Progenitor cell of endocrine pancreas (in vitro differentiated cells): ENCODE measurements at places on chromosomes 6 and 20. TPM values are rescaled to one million over a fixed set of nuclear protein-coding genes. Genes with fewer than 3 reads are reported as not detected.

The C20orf204 gene
- 3.3 and 3.4 TPM in 2 replicates for total RNA-seq

The TFAP2D gene
- not detected in 2 replicates for total RNA-seq

GRCh38 chr20:22818636-22819035 is 216.5 kb upstream of the SSTR4 start:
- H3K27me3 ChIP-seq, result peaks cover 15% of the 10 kb centered on the region
- no peaks in the 10 kb centered on the region for H3K36me3 ChIP-seq
- no peak for DNase-seq
- H3K27ac ChIP-seq, result no peak overlapping the region
- no peak overlapping the region for H3K4me3 ChIP-seq

GRCh38 chr20:24984961-24985640 is 7.5 kb downstream of the APMAP start:
- DNase-seq, result no peak
- peaks cover 22% of the 10 kb centered on the region for H3K36me3 ChIP-seq
- peaks cover 3% of the 10 kb centered on the region for H3K4me1 ChIP-seq
- no peak overlapping the region for H3K27ac ChIP-seq

DNA sequence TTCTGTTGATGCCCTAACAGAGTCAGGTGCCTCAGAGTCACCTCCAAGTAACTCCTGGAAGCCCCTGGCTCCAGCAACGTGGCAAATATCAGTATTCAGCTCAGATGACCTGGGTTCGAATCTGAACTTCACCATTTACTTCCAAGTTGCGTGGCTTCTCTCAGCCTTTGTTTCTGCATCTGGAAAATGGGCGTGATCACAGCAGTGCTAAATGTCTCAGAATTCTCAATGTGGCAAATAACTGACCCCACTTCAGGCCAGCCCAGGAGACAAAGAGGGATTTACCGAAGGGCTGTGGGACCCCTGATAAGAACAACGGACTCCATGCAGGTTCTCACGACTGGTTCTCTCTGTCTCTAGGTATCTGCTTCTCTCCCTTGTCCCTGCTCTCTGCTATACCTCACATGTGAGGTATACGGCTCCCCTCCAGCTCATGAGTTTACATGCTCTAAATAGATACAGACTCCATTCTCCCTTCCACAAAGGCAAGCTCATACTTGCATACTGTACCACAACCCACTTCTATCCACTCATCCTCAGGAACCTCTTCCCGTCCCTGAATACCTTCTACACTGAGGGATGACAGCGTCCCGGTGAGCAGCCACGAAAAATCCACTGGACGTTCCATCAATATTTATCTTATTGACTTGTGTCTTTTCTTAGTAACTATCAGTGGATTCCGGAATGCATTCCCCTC is 84.1 kb downstream of the SNX5 start:
- H3K27me3 ChIP-seq, result peaks cover 17% of the 10 kb centered on the region
- H3K4me3 ChIP-seq, result no peak overlapping the region
- H3K36me3 ChIP-seq, result peaks cover under 1% of the 10 kb centered on the region
- no peak overlapping the region for H3K27ac ChIP-seq
- peaks cover 2% of the 10 kb centered on the region for H3K4me1 ChIP-seq
- DNase-seq, result no peak

The TGM2 gene
- 0.72 and 1.3 TPM in 2 replicates for total RNA-seq

The GRM4 gene
- 0.38 and 0.44 TPM in 2 replicates for total RNA-seq

DNA sequence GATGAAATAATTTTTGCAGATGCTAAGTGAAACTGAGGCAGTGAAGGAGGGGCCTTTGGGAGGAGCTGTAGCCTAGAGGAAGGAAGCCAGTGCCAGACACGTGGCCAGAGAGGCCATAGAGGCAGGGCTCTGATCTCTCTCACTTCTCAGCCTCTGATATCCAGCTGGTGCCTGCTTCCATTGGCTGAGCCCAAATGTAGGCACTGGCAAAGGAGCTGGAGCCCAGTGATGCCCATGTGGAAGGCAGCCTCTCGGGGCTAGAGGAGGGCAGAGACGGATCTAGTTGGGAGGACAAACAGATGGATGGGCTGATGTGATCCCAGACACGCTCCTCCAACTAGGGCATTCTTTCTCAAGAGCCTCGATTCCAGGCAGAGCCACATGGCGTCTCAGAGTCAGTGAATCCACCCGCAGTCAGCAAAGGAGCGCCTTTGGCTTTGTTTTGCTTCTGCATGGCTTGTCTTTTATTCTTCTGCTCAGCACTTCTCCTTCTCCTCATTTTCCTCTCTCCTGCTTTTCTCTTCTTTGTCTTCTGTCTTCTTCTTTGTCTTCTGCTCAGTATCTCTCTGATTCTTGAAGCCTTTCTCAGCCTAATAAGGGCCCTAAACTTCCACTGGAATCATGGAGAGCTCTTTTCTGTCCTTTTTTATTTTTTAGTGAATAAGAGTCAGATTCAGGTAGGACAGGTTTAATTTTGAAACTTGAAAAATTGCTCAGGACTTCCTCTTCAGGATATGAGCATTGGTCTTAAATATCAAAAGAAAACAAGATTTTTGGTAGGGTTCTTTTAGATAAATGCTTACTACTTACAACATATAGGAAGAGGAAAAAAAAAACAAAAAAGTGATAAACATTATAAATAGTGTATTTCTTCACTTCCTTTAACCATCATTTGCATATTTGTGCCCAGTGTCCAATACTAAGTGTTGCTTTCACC is 41.8 kb downstream of the CYP24A1 start:
- no peaks in the 10 kb centered on the region for H3K4me1 ChIP-seq
- no peak overlapping the region for H3K4me3 ChIP-seq
- no peaks in the 10 kb centered on the region for H3K36me3 ChIP-seq
- H3K27me3 ChIP-seq, result no peaks in the 10 kb centered on the region

The FAM209B gene
- total RNA-seq, result not detected in 2 replicates

DNA sequence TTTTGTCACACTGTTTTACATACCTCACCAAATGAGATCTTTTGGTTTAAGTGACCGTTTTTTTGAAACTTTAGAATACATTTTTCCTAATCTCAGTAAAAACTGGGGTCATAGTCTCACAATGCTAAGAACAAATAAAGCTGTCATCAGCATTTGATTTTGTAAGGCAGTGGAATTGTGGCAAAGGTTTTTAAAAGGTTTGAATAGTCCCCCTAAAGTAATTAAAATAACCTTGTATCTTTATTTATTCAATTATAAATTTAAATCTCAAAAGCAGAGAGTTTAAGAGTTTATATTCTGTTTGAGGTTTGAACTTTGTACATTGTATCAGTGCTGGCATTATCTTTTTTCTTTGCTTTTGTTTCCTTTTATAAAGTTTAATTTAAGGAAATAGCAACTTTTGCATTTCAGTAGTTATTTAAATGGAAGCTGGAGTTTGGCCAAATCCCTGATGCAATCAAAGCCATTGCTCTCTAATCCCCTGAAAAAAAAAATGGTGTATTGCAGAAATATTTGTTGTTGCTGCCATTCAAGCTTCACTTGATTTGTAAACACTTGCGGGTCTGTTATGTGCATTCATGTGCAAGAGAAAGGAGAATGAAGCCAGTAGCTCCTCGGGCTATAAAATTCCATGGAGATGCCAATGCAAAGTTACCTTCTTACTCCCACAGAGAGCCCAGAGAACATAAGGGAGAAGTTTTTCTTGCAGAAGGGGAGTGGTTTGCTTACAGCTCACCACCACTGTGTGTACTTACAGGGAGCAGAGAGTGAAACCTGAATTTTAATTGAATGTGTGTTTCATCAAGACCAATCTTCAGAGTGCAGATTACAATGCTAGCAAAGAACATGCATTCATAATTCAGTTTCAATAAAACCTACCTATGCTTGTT is 391.8 kb downstream of the ARHGAP18 start:
- peaks cover 1% of the 10 kb centered on the region for H3K4me1 ChIP-seq
- no peak for DNase-seq
- H3K27ac ChIP-seq, result peak overlapping the region; percentile 2
- H3K4me3 ChIP-seq, result no peak overlapping the region

DNA sequence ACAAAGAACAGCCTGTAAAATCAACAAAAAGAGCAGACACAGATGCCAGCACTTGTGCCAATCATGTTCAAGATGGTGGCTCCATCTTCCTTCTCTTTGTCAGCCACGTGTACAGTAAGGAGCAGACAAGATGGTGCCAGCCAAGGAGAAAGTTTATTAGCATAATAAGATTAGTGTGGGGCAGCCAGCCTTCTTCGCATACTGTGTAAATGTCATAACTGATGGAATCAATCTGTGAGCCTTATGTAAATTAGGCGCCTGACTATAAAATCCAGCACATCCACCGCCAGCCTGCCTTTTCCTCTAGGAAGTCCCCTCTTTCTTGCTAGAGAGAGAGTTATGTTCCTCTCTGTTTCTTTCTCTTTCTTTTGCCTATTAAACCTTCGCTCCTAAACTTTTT is 99.7 kb upstream of the RALGAPA2 start:
- peaks cover 11% of the 10 kb centered on the region for H3K27me3 ChIP-seq
- no peak overlapping the region for H3K4me3 ChIP-seq
- H3K27ac ChIP-seq, result no peak overlapping the region
- H3K4me1 ChIP-seq, result peaks cover 5% of the 10 kb centered on the region
- no peak for DNase-seq

DNA sequence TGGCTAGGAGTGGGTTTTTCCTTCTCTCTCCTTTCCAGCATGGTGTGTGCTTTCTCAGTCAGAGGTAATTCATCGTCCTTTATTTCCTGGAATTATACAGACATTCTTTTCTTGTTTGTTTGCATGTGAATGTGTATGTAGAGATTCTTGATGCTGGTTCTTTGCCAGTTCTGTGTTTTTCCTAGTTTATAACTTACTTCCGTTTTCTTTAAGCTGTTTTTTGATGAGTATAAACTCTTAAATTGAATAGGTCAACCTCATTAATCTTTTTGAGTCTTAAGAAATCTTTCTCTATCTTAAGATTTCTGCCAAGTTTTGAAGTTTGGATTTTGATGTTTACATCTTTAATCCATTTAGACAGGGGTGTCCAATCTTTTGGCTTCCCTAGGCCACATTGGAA is 38.7 kb downstream of the IGF2R start:
- no peak for DNase-seq
- H3K27ac ChIP-seq, result peak overlapping the region; percentile 78
- no peaks in the 10 kb centered on the region for H3K4me1 ChIP-seq
- no peaks in the 10 kb centered on the region for H3K27me3 ChIP-seq
- H3K36me3 ChIP-seq, result peaks cover 51% of the 10 kb centered on the region
